Activated T-cell treated with anti-CD3 and anti-CD28 coated beads, Interleukin-2, amount 50 U/mL, for 72 hours (primary cell): ENCODE measurements at places on chromosomes 2 and 18.

DNA sequence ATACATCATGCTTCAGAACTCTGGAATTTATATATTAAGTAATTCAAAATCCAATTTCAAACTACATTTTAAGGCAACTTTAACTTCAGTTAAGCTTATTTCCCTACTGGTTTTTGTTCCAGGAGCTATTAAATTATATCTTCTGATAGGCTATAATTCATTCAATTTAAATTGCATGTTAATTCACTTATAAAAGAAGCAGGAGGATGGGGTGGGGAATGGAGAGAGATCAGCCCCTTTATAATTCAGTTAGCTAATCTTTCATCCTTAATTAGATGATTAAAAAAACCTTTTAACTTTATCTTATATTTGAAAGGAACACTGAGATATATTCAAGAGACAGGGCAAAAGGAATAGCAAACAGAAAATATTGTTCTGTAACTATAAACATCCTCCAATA is 86.8 kb downstream of the AKAIN1 start:
- no peak for DNase-seq

DNA sequence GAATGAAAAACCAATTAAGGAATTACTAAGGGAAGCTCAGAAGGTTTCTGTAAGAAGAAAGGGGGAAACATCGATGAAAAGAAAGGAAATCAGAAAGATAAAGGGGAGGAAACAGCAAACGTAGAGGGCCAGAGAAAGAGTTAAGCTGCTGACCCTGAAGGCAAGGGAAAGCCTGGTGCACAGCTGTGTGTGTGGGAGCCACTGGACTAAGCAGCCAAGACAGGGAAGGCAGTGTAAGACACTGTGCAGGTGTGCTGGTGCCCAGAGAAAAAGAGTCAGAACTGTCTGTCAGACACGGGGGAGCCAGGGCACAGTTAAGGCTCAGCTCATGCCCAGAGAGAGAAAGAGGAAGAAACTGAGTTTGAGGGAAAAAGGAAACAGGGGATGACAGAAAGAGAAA is 104.0 kb downstream of the HIBCH start:
- no peak for DNase-seq

DNA sequence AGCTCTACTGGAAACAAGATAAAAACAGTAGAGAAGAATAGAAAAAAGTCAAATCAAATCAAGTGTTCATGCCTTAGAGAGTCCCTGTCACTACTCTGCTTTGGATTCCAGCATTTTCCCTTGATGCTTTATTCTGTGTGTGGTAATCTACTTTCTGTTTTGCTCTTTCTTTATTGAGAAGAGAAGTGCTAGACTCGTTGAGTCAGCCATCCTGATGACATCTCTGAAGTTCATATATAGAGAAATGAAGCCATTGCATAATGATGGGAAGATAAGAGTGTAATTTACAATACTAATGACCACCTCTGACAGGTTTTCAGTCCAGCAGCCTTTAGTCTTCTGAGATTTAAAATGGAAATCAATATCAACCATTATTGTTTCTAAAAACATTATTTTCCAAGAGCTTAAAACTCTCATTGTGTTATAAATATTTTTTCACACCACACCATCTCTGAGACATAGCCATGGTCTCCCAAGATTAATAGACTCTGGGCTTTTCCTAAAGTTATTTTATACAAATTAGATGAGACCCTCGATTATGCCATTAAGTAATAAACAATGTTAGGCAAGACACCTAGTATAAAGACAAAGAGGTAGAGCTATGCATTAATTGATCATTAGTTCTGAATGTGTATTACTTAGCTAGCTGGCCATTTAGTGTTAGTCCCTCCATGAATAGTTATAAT is 679.0 kb upstream of the ACVR2A start:
- no peak for DNase-seq

- DNase-seq: no peak
Observed at GRCh38 chr2:186593523-186593922, 3.7 kb downstream of the ITGAV start.

DNA sequence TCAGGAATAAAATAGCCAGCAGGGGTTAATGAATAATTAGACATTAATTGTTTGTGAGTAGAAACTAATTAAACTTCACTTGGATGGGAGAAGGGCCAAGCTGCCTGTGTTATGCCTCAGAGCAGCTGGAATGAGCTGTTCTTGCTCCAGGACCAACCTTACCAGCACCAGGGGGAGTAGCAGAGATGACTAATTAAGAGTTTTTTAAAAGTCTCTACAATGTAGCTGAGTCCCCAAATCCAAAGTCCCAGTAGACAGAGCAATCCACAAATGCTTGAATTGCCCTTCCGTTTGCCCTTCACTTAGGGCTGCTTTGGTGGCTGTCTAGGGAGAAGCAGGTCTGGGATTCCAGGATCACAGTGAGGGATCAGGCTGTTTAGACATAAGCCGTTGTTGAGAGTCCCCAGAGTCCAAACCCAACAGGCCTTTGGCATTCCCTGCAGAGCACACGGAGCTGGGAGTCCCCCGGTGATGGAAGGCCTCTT is 59.4 kb downstream of the RHOB start:
- no peak for DNase-seq

- DNase-seq: no peak
Observed at GRCh38 chr2:107721586-107721985, 105.1 kb upstream of the RGPD4 start.

GRCh38 chr2:202808754-202809153 is 62.8 kb downstream of the ICA1L start:
- no peak for DNase-seq

DNA sequence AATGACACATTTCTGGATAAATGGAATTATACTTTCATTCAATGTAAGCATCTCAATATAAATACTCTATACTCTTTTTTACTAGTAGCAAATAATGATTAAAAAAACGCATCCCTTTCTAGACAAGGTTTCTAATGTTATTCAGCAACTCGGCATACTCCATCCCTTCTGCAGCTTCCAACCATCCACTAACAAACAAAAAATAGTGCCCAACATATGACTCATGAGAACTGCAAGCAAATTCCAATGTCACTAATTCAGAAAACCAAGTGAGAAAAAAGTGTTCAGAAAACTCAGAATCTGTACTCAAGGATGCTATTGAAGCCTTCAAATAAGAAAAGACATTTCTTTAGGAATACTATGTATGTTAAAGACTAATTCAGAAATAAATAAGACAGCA is 140.0 kb downstream of the BAZ2B start:
- DNase-seq: no peak

DNA sequence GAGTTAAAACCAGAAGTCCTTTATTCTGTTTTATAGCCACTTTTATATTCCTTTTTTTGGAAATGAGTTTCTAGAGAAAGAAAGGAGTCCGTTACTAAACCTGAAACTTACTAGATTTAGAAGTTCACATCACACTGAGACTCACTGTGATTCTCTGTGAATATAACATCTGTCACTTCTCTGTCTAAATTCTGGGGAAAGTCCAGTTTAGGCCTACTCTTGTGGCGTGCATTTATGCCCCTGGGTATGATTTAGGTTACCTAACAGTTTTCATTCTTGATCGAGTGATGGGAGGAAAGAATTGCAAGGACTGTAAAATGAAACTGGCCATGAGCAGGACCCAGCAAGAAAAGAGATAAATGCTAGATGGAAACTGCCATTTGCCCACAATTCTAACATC is 449.6 kb downstream of the SPAG16 start:
- no peak for DNase-seq

DNA sequence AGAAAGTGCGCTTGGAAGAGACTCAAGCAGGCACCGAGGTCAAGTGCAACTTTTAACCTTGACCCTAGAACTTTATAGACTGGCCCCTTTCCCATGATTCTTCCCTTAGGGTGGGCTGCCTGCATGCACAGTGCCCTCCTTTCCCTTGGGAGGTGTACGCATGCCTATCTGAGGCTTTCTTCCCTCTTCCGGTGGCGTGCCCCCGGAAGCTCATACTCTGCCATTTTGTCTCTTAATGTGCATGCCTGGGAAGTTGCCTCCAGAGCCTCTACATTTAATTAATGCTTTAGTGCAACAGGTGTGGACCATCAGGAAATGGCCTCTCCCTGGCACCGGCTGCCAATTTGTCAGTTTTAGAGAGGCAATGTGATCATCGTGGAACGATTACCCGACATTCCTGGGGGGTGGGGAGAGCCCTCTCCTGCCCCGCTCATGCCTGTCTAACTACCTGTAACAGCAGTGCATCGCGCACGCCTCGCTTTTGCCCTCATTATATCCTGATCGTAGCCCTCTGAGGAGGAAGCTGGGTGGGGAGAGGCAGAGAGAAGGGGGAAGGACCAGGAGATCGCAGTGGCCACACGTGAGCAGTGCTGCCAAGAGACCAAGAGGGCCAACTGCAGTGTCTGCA is 194.8 kb downstream of the TFCP2L1 start:
- DNase-seq: no peak

GRCh38 chr2:185787227-185788145 is 48.9 kb downstream of the FSIP2 start:
- no peak for DNase-seq

DNA sequence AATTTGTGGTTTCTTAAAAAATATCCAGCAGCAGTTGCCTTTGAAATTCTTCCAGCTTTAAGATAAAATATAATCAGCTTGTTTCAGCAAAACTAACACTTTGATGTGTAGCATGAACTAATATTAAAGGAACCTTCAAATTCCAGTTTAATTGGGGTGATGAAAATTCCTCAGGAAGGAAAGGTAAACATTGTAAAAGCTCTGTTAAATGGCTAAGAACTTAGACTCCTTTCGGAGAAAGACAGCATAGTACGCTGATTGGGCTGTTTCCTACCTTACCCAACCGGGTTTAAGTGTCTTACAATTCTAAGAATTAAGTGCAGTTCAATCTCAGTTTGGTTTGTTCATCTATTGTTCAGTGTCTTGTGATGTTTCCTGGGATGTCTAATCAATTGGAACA is 108.3 kb downstream of the CDH7 start:
- DNase-seq: no peak

DNA sequence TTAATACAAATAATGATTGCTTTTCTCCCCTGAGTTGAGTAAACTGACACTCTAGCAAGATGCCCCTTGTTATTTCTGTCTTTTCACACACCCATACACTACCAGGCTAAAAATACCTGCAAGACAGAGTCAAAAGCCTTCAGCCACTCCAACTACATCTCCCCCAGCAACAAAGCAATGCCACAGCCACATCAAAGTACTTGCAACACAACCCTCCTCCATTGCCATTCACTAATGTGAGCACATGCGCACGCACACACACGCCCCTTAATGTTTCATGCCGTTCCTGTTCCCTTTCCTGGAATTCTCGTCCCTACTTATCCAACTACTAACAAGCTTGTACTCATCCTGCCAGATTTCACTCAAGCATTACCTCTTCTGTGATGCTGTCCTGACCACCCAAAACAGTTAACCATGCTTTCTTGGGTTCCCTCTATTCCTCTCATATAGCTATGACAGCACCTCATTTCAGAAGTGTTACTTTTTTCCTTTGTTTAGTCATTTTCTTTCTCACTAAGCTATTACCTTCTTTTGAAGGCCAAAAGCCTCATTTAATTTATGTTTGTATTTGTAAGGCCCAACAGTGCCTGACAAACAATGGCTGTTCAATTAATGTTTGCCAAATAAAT is 29.6 kb downstream of the SLC25A12 start:
- DNase-seq: peak; percentile 3

DNA sequence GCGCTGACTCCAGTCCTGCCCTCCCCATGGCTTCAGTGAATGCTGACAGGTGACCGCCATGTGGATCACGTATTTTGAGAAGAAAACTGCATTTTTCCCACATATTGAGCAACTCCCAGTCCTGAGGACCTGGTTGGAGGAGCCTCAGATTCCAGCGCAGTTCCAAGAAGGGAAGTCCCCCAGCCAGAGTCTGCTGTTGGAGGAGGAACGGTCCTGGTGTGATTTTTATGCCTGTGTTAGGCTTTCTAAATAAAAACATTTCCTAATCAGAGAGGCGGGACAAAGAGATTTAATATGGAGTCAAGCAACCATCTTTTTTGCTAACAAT is 32.3 kb upstream of the COL6A3 start:
- no peak for DNase-seq

DNA sequence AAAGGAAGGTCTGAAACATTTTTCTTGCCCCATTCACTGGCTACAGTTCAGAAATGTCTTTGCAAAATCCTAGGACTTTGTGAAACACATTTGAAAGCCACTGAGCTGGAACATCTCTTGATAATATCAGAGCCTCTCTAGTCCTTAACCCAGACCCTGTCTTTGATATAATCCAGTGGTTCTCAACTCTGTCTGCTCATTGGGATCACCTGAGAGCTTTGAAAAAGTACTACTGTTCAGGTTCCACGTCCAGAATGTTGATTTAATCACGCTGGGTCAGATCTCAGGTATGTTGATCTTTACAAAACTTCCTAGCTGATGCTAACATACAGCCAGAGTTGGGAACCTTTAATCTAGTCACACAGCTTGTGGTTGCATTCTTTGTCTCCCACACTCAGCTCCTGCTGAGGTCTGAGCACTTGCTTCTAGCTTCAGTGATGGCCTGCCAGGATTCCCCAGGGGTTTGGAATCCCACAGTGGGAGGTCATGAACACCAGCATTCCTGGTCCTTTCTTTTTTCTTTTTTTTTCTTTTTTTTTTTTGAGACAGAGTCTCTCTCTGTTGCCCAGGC is 262.7 kb downstream of the SETBP1 start:
- no peak for DNase-seq

DNA sequence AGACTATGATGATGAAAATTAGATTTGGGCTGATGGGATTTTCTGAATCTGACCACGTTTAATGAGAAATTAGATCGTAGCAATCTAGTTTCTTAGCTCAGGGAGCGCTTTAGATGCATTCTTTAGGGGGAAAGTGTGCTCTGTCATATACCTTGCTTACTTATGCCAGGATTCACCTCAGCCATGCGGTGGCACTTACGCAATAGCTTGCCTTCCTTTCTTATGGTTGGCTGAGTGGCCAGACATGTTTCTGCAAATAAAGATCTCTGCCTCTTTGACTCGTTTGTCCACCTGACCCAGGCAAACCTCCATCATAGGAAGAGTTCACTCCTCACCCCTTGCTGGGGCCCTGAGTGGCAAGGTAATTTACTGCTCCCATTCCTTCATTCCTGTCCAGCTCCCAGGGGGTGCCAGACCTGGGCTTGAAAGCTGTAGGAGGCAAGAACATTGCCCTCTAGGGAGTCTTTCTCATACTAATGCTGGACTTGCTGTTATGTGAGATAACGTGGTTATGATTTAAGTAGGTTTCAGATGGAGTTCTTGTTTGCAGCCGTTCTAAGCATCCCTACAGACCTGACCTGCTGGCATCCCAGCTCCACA is 57.1 kb downstream of the FBLN7 start:
- no peak for DNase-seq

GRCh38 chr2:54962935-54963440 is 87.3 kb downstream of the RTN4 start:
- no peak for DNase-seq

GRCh38 chr2:29920631-29921559 is 491 bp downstream of the ALK start:
- DNase-seq: peak; percentile 4

GRCh38 chr18:12836551-12836950 is 47.5 kb downstream of the PTPN2 start:
- no peak for DNase-seq

- no peak for DNase-seq
Observed at GRCh38 chr2:105517814-105518705, 119.2 kb upstream of the FHL2 start.
